Suprapubic skin (tissue), 4 donors: ENCODE measurements at places on chromosomes 7 and 10. TPM values are rescaled to one million over a fixed set of nuclear protein-coding genes. Genes with fewer than 3 reads are reported as not detected.

Gene CFAP70
- total RNA-seq, result 5.7 TPM

Gene SPACDR
- total RNA-seq, result 0.53 TPM

Gene TBX20
- not detected for total RNA-seq

Gene TMEM184A
- total RNA-seq, result 123 TPM

Gene SRRT
- total RNA-seq, result 62.8 TPM

Gene HHEX
- total RNA-seq, result 1.3 TPM

DNA sequence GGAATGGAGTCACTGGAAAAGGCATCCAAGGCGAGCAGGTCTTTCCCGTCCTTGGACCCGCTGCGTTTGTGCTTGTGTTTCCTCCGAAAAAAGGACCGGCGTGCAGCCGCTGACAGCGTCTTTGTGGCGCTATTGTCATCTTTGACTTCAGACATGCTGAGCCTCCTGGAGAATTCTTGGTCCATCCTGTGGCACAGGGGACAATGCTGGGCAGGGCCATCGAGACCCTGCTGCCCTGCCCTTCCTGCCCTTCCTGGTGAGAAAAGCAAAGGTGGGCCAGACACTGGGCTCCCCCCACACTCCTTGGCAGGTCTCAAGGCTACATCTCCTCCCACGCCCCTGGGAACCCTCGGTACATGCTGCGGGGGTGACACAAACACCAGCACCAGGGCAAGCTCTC is 120.9 kb downstream of the DLG5 start:
- H3K4me1 ChIP-seq, result no peaks in the 10 kb centered on the region
- no peaks in the 10 kb centered on the region for H3K27me3 ChIP-seq
- no peak overlapping the region for H3K27ac ChIP-seq
- DNase-seq, result no peak
- peaks cover 99% of the 10 kb centered on the region for H3K36me3 ChIP-seq

- no peaks in the 10 kb centered on the region for H3K27me3 ChIP-seq
- H3K4me1 ChIP-seq, result peaks cover 42% of the 10 kb centered on the region
These were observed 438 bp downstream of the LSMEM1 start for GRCh38 chr7:112481121-112481736.

GRCh38 chr10:51510231-51510630 is 189.2 kb downstream of the CSTF2T start:
- no peaks in the 10 kb centered on the region for H3K27me3 ChIP-seq
- H3K36me3 ChIP-seq, result no peaks in the 10 kb centered on the region
- H3K27ac ChIP-seq, result no peak overlapping the region

DNA sequence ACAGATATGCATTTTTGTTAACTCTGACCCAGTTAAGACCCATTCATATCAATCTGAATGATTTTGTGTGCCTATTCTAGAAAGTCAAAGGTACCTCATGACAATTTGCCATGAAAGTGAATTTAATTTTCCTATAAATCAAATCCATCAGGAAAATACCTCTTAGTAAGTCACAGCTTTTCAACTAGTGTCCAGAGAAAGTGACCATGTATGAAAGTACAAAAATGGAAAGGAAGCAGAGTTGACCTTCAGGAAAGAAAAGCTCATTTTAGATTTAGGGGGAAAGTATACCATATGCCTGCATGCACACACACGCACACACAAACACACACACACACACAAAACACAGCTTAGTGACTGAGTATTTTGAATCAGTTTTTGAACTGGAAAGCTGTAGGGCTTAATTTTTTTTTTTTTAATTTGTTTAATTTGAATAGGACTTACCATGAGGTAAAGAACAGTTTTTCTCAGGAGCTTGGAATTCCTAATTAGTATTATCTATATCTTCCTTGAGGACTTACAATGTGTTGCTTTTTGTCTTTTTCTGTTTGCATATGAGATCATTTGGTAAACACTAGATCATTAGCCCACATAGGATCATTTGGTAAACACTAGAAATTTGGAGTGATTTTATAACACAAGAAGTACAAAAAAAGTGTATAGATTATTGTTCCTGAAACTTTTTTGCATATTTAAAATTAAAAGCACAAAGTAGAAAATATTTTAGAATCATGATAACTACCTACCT is 61.6 kb downstream of the ZNF277 start:
- DNase-seq, result no peak
- no peak overlapping the region for H3K27ac ChIP-seq
- no peaks in the 10 kb centered on the region for H3K27me3 ChIP-seq
- peaks cover 4% of the 10 kb centered on the region for H3K4me1 ChIP-seq

DNA sequence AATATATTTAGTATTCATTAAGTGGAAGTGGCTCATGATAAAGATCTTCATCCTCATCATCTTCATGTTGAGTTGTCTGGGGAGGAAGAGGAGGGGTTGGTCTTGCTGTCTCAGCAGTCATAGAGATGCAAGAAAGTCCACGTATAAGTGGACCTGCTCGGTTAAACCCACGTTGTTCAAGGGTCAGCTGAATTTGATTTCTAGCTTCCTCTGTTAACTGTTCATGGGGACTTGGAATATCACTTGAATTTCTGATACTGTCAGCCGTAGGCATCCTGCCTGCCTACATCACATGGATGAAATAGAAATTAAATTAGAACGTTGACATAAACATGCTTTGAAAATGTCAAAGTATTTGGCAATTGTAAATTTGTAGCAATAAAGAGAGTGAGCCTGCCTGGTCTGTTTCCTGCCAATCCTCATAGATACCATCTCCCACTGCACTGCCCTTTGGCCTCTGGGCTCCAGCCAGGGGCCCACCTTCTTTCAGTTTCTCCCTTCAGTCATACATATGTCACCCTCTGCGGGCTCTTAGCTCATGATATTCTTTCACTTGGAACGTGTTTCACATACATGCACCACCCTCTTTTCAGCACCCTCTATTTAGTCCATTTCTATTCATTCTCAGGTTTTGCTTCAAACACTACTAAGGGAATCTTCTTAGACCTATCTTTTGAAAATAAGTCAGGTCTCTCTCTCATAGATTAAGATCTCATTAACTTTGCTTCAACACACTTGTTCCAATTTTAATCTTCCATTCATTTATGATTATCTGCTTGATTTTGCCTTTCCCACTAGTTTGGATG is 376.3 kb downstream of the IPMK start:
- DNase-seq, result no peak
- no peak overlapping the region for H3K27ac ChIP-seq
- no peaks in the 10 kb centered on the region for H3K27me3 ChIP-seq
- no peaks in the 10 kb centered on the region for H3K4me1 ChIP-seq
- H3K36me3 ChIP-seq, result no peaks in the 10 kb centered on the region

- H3K27ac ChIP-seq, result no peak overlapping the region
- H3K4me1 ChIP-seq, result peaks cover 12% of the 10 kb centered on the region
- no peak overlapping the region for H3K4me3 ChIP-seq
- peaks cover 19% of the 10 kb centered on the region for H3K27me3 ChIP-seq
These were observed 7.2 kb downstream of the SFMBT2 start for GRCh38 chr10:7403620-7404019.

DNA sequence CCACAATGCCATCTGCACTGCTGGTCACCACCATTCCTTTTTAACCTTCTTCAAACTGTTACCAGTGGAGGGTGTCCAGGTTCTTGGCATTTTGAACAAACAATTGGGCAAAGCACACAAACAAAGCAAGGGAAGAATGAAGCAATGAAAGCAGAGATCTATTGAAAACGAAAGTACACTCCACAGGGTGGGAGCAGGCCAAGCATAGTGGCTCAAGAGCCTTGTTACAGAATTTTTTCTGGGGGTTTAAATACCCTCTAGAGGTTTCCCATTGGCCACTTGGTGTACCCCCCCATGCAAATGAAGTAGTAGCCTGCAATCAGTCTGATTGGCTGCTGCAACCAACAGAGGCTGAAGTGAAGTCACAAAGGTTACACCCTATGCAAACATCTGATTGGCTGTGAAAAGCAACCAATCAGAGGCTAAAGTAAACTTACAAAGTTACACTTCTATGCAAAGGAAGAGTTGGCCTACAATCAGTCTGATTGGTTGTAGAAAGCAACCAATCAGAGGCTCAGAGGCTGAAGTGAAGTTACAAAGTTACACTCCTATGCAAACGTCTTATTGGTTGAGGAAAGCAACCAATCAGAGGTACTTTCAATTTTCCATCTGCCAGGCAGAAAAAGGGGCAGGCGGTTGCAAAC is 103.2 kb upstream of the WAC start:
- no peak overlapping the region for H3K27ac ChIP-seq
- H3K4me1 ChIP-seq, result peaks cover 9% of the 10 kb centered on the region
- H3K27me3 ChIP-seq, result no peaks in the 10 kb centered on the region
- no peak for DNase-seq
- H3K4me3 ChIP-seq, result no peak overlapping the region

DNA sequence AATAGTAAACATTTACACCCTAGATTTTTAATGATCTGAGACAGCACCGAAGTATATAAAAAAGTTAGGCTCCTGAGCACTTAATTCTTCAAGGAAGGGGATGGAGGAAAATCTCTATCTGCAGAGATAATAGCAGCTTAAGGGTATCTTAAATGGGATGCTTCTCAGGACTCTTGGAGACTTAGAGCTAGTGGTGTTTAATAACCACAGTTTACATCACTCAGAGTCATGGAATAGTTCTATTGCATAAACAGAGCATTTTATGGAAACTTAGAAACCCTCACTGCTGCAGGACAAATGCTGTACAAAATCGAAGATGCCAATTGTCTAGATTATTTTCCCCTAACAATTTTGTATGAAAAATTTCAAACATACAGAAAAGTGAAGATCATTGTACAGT is 398.9 kb upstream of the GALNT17 start:
- peaks cover 36% of the 10 kb centered on the region for H3K4me1 ChIP-seq
- no peak for DNase-seq
- no peaks in the 10 kb centered on the region for H3K27me3 ChIP-seq
- no peak overlapping the region for H3K27ac ChIP-seq
- no peaks in the 10 kb centered on the region for H3K36me3 ChIP-seq

DNA sequence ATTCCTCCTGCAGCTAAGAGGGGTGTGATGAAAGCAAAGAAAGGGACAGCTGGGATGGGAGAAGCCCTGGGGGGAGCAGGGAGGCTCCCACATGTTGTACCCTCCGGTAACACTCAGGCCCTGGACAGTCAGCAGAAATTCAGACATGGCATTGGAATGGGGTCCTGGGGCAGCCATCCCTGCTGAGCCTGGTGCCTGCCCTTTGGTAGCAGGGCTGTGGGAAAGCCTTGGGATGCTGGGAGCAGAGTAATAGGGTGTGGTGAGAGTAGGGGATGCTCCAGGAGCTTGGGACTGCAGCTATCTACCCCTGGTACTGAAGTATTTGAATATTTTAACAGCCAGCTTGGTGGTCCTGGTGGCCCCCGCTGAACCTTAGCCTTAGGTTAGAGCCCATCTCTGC is 56.8 kb downstream of the FAM241B start:
- no peak overlapping the region for H3K4me3 ChIP-seq
- H3K36me3 ChIP-seq, result no peaks in the 10 kb centered on the region
- no peak overlapping the region for H3K27ac ChIP-seq

GRCh38 chr7:33986951-33987947 is 81.9 kb downstream of the BMPER start:
- no peak for DNase-seq
- H3K4me1 ChIP-seq, result no peaks in the 10 kb centered on the region
- no peak overlapping the region for H3K4me3 ChIP-seq
- H3K27me3 ChIP-seq, result no peaks in the 10 kb centered on the region
- no peaks in the 10 kb centered on the region for H3K36me3 ChIP-seq

DNA sequence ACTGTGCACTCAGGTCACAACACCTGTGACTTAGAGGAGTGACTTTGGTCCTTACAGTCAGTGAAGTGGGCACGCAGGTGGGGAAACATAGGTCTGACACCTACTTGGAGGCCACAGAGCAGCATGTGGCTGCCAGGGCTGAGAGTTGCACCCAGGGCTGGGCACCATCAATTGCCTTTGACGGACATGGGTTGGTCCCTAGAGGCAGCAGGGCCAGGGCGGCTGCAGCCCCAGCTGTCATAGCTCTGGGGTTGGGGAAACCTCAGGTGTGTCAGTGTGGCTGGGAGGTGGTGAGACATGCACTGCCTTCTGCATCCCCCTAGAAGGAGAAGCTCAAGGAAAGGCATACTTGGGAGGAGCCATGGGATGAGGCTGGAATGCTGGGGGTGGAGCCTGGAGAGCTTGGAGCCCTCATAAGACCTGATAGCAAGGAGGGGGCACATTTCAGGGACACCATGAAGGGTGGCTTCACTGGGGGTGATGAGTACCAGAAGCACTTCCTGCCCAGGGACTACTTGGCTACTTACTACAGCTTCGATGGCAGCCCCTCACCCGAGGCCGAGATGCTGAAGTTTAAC is at the start of gene INMT:
TSS of gene INMT (plus strand) at position 440 of the 578 bp plus-strand sequence. CDS start at position 456, 16 bp downstream.
- H3K4me1 ChIP-seq, result peaks cover 28% of the 10 kb centered on the region
- no peaks in the 10 kb centered on the region for H3K27me3 ChIP-seq
- H3K27ac ChIP-seq, result peak within 1 kb of the TSS; percentile 77
- peak within 1 kb of the TSS; percentile 31 for H3K4me3 ChIP-seq
- H3K36me3 ChIP-seq, result no peaks in the 10 kb centered on the region

GRCh38 chr7:50539725-50540124 is 25.5 kb downstream of the DDC start:
- DNase-seq, result no peak
- no peaks in the 10 kb centered on the region for H3K4me1 ChIP-seq
- no peak overlapping the region for H3K27ac ChIP-seq
- no peaks in the 10 kb centered on the region for H3K27me3 ChIP-seq
- no peak overlapping the region for H3K4me3 ChIP-seq

- no peaks in the 10 kb centered on the region for H3K36me3 ChIP-seq
- H3K4me1 ChIP-seq, result no peaks in the 10 kb centered on the region
- no peak overlapping the region for H3K4me3 ChIP-seq
- DNase-seq, result no peak
These were observed 128.2 kb upstream of the IMMP2L start for GRCh38 chr7:111690364-111691111.

DNA sequence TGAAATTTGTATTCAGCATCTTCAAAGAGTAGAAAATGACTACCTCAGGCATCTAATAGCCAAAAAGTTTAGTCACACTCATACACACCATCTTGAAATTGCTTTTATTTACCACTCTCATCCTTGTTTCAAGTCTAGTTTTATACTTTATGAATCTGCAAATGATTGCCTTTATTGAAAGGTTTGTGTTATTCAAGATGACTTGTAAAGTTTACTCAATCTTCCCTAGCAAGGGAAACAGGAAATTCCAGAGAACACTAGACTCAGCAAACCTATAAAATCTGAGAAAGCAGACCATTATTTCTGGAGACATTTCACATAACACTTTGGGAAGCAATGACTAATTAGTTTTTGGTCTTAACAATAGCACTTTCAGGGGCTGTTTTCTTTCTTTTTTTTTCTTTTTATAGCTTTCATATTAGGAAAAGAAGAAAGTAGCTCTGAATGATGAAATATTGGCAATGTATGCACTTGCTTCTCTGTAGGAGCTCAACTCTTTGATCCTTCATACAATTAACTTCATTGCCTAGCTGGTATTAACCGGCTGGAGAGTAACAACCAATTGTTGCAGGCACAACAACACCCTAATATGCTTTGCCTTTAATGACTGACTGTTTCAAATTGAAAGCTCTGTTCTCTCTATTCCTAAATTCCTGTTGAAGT is 68.9 kb upstream of the HDAC9 start:
- no peak overlapping the region for H3K27ac ChIP-seq
- H3K27me3 ChIP-seq, result no peaks in the 10 kb centered on the region
- no peak overlapping the region for H3K4me3 ChIP-seq
- no peaks in the 10 kb centered on the region for H3K4me1 ChIP-seq
- no peaks in the 10 kb centered on the region for H3K36me3 ChIP-seq
- no peak for DNase-seq
